ENCODE measurements at places on chromosomes 7 and 10.

GRCh38 chr7:2376351-2377154 is 21.9 kb downstream of the EIF3B start:
- no peak for DNase-seq

DNA sequence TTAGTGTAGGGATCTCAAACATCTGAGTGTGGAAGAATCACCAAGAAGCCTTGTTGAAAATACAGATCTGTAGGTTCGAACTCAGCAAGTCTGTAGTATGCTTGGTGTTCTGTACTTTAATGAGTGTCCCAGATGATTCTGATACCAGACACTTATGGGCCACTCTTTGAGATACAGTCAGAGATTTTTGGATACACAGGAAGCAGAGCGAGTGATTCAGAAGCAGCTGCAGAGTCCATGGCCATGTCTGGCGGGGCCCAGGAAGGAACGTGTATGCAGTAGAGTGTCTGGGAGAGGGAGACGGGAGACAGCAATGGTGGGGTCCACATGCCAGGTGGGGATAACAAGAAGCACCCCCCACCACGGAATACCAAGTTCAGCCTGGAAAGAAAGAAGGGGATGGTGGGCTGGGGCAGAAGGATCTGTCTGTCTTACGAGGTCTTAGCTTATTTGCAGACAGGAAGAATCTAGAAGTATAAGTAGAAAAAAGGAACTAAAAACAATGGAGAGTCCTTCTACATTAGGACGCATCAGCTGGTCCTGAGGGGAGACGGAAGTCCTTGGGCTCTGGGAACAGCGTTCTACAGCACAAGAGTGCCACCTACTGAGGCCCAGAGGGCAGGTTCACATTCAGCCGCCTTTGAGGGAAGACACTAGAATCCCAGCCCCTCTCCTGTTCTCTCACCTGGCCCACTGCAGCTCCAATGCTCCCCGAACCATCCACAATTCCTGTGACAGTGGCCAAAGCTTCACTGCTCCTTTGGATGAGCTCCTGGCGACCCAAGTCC is 55.4 kb downstream of the SLC37A3 start:
- DNase-seq = peak; percentile 73

DNA sequence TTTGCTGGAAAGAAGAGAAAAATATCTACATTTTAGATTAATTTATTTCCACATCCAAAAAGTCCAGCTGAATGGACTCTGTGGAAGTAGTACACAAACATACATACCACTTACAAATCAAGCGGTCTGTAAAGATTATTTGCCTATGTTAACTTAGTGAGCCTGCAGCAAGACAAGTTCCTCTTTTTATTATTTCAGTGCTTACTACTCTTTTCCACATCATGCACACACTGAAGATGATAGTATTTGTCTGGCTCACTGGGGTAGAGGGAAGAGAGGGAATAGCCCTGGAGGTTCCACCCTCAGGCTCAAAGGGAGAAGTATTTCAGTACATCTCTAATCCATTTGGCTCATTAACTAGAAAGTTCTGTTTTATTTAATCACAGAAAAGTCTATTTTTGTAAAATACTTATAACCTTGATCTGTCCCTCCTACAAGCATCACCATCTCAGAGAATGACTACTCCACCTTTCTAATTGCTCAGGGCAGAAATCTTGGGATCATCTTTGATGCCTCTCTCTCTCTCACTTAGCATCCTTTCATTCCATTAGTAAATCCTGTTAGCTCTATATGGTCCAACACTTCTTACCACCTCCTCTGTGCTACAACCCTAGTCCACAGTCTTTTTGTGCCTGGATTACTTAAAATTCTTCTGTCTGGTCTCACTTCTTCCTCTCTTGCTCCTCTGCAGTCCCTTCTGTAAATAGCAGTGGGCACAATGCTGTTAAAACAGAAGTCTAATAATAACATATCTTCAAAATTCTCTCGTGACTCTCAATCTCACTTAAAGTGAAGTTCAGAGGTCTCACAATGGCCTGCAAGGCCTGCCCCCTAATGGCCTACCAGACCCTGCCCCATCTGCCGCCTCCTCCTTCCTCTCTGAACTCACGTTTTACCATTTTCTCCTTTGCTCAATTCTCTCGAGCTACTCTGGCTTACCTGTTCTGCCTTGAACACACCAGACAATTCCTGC is 64.3 kb upstream of the CCDC6 start:
- DNase-seq = peak; percentile 55

DNA sequence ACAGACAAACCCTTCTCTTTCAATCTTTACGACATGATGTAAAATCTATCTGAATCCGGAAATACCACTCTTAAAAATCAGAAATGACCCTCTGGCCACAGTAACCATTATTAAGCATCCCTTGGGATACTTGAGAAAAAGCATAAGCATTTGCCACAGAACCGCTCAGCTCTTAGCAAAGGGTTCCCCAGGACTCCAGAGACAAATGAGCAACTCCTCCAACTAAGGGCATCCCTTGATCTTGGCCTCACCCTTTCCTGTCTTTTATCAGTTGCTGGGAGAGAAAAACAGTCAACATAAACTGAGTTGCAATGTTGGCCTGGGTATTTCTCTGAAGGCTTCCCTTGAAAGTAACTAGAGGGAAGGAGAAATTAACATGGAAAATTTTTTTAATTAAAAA is 3.5 kb downstream of the PDLIM1 start:
- no peak for DNase-seq

GRCh38 chr7:91883676-91884362 is 3.3 kb upstream of the MTERF1 start:
- no peak for DNase-seq

- DNase-seq = no peak
Observed at GRCh38 chr10:50540069-50540825, 83.5 kb downstream of the SGMS1 start.

DNA sequence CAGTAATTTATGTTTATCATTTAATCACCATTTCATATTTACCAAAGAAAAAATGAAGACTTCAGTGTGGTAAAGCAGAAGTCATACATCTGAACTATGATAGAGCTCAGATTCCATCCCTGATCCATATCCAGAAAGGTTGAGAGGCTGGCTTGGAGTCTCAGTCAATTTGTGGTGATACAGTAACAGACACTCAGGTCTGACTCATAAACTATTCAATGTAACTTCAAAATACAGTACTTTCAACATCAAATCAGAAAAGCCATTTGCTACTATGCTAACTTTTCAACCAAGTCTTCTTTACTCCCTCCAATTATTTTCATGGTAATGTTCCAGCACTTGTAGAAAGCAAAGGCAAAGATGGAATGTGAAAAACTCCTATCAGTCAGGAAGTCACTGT is 190.4 kb downstream of the HDAC9 start:
- no peak for DNase-seq

DNA sequence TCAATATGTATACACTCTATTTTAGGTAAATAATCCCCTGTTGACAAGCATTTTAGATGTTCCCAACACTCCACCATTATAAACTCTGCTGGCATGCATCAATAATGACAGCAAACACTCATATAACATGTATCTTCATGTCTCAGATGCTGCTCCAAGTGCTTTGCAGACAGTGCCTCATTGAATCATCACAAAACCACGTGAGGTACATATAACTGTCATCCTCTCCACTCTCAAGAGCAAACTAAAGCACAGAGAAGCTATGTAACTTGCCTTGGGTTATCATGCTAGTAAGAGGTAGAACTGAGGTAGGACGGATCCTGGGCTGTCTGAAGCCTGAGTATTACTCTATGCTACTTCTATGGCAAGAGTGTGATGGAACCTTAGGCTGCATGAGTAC is 72.5 kb upstream of the GSDME start:
- no peak for DNase-seq

Data from H9 (cell line).